ENCODE measurements at places on chromosomes 5 and 9.

DNA sequence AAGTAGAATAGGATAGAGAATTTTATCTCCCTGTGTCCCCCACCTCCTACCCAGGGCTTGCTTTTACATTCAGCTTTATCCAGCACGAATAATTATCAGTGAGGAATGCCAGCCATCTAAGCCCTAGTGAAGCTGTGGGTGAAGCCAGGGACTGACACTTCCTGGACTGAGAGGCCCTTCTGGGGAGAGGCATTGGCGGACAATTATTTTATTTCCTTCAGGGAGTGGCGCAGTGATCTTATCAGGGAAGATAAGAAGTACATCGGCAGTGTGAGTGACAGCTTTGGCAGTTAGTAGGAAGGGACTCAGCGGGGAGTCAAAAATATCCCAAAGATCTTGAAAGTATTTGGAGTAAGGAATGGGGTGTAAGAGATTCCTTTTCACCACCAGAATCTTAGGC is 34.9 kb upstream of the RPS23 start:
- no peak for DNase-seq

DNA sequence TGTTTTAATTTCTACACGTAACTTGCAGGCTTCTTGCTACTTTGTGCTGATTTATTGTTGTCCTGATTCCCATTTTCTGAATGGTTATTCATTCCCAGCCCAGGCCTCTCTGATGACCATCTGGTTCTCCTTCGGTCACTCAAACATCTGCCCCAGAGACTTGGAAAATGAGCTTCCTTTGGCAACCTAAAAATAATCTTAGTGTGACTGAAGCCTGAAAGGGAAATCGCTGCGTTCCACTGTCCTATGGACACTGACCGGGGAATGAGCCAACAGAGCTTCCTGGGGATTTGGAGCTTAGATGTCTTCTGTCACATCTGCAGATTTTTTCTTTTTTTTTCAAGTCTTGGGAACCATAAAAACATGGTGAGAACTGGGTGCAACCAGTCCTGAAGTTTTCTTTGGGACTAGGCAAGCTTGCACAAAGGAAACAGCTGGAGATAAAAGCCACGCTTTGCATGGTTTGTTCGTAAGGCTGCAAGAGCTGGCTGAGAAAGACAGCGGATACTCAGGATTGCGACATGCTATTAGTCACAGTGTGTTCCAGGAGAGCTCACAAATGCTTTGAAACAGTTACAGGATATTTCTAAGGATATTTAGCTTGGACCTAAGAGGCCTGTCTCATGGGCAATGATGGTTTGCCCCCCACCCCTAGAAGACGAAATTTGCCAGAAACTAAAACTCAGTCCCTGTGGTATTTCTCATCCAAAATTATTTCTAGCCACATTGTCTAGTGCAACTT is 146.2 kb downstream of the GOLPH3 start:
- no peak for DNase-seq

GRCh38 chr9:122221183-122221811 is 7.5 kb downstream of the LHX6 start:
- DNase-seq, result no peak

GRCh38 chr5:74314906-74315305 is 325.6 kb downstream of the ENC1 start:
- DNase-seq, result no peak

DNA sequence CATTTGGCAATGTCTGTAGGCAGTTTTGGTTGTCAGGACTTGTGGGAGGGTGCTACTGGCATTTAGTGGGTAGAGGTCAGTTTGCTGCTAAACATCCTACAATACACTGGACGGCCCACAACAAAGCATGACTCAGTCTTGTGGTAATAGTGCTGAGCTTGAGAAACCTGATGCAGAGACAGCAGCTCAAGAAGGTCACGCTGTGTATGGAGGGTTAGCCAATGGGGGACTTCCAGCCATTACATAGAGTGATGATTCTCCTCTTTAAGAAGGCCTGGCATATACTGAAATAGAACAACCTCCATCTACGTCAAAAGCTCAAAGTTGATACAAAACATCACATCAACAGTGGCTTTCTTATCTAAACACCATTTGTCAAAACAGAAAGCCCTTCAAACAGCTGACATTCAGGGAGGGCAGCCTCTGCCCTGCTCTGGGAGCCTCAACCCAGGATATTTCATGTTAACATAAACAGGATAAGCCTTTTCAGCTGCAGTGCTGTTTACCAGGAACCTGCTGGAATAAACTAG is 143.0 kb downstream of the GPBP1 start:
- DNase-seq, result no peak

DNA sequence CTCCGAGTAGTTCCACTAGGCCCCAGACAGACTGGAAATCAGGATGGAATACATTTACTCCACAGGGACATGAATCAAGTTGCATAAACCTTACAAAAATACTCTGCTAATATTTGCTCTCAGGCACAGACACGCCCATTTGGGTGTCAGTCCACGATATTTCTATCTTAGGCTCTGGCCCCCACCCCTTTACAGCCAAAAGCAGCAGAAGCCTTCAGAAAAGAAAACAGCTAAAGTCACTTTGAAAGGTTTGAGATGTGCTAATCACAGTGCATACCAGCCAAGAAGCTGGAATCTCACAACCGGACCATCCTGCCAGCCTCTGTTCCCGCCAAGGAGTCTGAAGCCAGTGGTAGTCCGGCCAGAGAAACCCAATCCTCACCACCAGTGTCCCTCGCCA is 22.6 kb downstream of the PTPN3 start:
- DNase-seq, result no peak

DNA sequence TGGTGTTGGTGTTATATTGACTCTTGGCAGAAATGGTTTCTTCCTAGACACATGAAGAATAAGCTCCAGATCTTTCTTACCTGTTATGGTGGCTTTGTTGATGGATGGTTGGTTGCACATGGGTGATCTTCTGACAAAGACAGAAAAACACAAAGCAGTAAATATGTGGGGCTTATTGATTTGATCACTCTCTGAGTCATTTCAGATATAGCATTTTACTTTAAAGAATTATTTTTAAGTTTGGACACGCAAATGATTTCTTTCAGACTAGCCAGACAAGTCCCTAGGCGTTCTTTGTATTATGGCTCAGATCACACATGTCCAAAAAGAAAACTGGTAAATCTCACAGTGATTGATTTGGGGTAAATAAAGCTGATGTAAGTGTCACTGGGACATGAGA is 597.6 kb downstream of the RAB3C start:
- no peak for DNase-seq

GRCh38 chr5:175282611-175283225 is 161.3 kb downstream of the DRD1 start:
- peak; percentile 7 for DNase-seq

- no peak for DNase-seq
Measured at GRCh38 chr5:61854531-61854930, 451.5 kb upstream of the KIF2A start.

- DNase-seq, result peak; percentile 41
Measured at GRCh38 chr9:132669319-132669697, 475 bp downstream of the DDX31 start.

DNA sequence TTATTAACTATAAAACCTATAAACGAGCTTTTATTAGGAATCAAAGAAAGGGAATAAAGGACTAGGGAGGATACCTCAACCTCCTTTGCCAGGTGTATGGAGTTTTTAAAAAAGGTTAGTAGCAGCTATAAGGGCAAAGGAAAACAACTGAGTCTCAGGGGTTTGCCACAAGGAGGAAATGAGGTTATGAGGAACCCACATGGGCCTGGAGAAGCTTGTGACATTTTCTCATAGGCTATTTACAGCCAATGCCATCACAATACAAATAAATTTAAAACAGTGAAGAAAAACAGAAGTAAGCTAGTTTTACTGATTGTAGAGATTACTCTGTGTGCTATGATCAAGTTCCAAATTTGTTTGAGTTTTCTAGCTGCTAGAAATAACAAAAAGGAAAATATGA is 92.6 kb downstream of the CDKN2A start:
- no peak for DNase-seq

GRCh38 chr5:34498572-34498971 is 157.6 kb upstream of the RAI14 start:
- no peak for DNase-seq

DNA sequence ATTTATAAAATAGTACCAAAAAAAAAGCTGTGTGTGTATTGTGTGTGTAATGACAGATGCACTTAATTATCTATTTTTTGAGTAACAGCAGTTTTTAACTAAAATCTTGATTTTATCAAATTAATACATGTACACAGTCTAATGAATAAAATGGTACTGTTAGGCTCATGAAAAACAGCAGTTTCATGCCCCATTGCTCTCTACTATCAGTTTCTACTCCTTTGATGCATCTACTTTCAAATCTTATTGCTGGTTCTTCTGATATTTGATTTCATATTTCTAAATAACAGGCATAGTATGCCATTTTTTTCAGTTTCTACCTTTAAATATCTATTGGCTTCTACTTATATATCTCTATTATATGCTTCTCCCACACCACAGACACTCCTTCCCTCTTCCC is 117.4 kb downstream of the CCDC171 start:
- no peak for DNase-seq

DNA sequence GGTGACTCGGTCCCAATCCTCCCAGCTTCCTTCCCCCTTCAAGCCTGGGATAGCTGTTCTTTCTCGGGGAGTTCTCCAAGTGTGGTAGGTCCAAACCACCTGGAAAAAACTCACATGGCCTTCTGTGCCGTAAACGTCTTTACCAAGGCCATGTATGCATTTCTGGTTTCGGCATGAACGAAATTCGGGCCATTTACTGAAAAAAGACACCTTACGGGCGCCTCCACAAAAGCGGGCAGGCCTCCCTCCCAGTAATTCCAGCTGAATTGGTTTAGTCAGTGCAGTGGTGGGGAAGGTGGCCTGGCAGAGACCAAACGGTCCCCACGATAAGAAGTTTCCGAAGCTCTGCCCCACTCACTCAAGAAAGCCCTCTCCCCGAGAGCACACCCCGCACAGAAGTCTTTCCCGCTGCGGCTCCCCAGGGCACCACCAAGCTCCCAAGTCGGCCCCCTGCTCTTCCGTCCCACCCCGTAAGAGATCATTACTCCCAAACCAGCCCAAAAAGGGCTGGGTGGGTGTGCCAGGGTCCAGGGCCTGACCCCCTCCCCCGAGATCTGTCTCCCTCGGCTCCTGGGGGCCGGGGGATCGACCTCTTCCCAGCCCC is 86.3 kb upstream of the MELK start:
- DNase-seq, result no peak

DNA sequence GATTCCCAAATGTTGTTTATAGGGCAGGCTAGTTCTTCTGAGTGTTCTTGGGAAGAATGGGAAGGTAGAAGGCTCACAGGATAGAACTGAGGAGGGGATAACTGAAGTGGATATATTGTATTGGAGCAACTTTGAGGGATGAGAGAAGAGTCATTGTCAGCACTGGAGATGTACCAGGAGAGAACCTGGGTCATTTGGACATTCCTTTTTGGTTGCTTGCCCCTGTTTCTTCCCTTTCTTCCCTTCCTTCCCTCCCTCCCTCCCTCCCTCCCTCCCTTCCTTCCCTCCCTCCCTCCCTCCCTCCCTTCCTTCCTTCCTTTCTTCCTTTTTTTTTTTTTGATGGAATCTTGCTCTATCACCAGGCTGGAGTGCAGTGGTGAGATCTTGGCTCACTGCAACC is 45.3 kb downstream of the RALGPS1 start:
- DNase-seq, result no peak

DNA sequence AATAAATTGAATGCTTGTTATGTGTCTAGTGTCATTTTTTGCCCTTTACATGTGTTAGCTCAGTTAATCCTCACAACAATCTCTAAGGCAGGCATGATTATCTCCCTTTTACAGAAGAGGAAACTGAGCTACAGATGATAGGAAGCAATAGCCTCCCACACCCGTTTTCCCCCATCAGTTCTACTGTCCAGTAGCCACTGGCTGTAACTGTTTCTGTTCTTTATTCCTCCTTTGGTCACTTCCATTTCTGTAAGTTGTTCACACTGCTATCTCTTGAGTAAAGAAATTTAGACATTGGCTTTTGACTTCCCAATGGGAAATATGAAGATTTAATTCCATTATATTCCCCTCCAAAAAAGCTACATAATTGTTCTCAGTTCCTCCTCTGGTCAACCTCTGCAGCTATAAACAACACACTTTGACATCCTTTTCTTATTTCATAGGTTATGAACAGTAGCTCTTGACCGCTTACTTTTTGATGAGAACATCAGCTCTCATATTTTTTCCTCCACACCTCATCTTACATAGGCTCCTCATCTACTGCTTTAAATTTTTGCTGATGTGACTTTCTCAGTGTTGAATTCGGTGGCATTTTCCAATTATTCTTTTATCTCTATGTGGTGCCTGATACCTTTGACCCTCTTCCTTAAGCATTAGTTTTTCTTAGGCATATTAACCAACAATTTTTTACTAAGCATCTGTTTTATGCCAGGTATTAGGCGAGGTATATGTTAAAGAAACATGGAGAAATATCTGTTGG is 21.4 kb downstream of the SPZ1 start:
- DNase-seq, result no peak

- no peak for DNase-seq
Measured at GRCh38 chr5:159121061-159121460, 21.3 kb upstream of the EBF1 start.

DNA sequence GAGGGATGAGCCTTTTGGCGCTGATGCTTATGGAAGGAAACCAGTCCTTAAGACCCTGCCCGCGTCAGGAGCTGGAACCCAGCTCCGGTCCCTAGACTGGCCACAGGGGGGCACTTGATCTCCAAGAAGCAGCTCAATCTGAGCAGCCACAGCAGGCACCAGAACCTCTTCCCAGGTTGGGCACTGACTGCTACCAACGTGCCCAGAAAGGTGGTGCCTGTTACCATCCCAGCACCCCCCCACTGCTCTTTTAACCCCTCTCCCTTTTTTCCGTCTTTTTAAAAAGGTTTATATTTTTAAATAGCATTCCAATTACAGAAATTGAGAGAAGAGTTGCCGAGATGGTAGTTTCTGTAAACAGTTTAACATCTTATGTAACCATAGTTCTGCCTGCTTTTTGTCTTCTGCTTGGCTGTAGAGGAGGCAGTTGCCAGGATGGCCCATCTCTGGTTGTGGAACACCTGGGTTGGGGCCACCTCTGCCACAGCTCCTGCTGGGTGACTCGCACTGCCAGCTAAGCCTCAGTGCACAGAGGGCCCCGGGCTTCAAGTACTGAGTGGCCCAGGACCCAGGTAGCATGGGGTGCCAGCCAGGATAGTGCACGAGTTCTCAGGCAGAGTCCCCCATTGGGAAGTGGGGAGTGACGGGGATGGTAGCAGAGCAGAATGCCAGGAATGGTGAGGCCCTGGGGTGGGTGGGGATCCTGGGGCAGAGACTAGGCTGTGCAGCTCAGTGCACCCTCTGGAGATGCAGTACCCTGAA is 62.8 kb downstream of the PFDN1 start:
- DNase-seq, result no peak

DNA sequence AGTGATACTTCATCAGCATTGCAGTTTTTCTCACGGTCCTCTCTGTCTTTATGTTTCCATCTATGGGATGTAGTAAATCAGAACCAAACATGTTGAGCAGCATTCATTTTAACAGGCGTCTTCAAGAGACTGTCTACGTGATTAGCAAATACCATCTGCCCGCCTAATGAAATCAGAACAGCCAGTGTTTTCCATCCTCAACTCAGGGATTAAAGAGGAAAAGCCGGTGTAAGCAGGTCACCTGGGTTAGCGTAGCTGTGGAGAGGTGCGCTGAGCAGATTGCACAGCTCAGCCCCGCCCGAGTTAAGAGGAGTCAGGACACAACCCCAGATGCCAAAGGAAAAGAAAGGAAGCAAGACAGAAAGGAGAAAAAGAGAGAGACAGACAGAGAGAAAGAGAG is 54.3 kb upstream of the ANKRD33B start:
- peak; percentile 24 for DNase-seq

All from DMS153 (cell line).